ENCODE measurements at places on chromosomes 3 and 15.

GRCh38 chr3:197524128-197524527 is 31.6 kb downstream of the BDH1 start:
- DNase-seq, result no peak

DNA sequence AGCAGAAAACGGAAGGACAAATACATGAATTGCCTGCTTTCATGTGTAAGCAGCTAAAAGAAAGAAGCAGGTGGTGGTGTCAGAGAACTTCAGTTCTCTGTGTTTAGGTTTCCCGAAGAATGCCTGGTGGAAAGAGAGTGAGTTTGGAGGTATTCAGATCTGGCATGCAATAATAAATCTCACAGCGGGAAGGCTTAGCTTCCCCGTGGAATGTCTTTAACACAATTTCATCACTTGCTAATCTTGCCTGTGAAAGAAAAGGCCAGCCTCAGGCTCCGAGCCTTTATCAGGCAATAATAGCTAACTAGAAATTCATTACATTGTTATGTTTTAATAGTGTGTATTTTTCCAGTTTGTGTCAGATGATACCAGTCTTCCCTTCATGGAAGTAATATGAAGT is 220.3 kb downstream of the PDZRN3 start:
- DNase-seq, result peak; percentile 47

DNA sequence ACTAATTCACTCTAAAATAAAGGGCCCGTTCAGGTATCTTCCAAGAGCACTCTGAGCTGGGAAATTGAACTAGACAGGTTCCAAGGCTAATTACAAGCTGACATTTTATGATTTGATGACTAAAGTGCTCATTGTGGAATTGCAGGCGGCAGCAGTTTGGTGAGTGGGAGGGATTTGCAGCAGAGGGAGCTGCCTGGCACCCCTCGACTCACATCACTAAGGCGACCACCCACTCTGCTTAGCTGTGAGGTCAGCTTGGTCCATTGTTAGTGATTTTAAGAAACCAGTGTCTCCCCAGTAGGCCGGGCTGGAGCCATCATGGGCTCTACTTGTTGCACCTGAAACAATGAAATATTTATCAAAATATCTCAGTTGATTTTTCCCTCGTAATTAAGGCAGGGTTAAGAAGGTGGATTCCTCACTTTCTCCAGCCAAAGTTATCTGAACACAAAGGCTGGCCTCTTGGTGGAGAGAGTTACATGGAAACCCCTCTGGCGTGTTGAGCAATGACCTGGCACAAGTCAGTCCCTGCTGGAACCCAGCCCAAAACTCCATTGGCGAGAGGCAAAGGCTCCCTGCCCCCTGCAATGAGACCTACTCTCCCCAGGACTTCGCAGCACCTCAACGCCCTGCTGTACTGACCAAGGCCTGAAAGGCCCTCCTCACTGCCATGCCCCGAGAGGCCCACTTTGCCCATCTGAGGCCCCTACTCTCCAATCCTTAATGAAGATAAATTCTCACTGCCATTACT is 65.0 kb upstream of the ATP2B2 start:
- no peak for DNase-seq

DNA sequence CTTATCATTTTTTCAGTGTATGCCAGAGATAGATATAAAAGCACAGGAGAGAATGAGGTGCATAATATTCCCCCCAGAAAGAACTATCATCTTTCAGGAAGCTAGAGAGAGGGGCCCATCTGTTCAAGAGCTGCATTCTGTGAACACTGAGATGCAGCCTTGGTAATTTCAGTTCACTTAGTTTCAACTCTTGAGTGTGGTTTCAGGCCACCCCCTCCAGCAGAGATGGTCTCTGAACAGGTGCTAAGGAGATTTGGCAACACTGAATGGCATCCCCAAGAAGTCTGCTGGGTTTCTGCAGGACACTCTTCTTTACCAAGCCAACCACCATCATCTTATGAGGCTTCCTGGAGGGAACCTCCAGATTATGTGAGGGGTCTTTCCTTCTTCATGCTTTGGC is 30.4 kb upstream of the LIMD1 start:
- DNase-seq, result no peak

DNA sequence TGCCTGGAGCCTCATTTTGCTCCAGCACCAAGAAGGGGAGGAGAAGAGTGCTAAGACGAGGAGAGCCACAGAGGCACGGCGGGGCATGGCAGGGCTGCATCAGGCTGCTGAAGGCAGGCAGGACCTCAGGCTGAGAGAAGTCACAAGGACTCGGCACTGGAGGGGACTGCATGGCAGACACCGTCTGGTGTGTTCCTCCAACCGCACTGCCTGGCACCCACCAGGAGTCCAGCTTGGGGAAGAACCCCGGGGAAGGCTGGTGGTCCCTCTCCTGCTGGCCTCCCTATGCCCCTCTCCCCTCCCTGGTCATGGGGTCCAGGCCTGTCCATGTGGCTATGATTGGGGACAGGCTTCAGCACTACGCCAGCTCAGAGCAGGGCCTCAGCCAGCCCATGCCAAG is 153.2 kb upstream of the MEF2A start:
- DNase-seq, result no peak

DNA sequence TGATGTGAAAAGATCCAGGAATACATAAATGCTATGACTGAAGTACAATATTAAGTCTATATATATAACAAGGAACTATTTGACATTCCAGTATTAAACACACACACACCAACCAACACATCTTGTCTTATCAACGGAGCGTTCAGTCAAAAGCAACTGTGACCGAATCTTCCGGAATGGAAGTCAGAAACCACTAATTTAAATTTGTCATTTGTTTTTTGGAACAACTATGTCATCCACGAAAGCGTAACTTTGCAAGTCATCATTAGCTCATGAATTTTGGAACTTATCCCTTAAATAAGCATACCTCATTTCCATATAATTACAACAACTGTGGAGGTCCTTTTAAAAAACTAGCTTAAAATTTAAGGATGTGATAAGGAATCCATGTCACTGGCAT is 5.0 kb downstream of the ZNF385D start:
- DNase-seq, result no peak

DNA sequence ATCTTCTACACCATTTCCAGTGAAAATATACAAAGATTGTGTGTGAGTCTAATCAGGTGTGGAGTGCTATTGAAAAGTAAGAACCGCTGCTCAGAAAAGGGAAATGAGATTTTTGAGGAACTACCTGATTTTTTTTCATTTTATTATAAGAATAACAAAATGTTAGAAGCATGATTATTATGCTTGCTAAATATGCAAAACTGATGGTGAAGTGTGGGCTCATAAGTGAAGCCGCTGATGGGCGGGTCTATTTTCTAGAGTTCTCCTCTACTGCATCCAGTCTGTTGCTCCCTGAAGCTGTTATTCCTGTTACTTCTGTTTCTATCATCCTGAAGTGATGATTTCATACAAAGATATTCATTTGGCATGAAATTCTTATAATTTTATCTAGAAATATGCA is 612.0 kb downstream of the CADM2 start:
- DNase-seq, result no peak

DNA sequence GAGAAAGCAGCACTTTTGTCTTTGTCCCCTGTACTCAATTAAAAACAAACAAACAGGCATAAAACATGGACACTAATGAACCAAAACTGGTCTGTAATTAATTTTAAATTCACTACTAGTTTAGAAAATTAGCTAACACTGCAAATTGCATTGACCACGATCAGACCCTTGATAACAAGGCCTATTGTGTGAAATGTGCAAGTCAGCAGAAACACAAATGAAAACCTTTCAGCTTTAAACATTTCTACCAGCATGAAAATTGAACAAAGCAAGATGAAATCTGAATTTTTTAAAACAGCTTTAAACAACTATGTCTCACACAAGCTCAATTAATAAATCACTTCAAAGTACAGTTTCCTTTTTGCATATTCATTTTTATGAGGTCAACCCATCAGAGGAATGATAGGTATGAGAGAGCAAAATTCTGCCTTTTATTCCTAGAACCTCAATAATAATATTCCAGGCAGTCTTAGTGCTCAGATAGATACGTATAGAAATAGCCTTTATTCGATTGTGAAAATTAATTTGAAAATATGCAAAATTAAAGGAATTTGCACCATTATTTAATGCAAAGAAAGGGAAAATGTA is 27.0 kb upstream of the CHMP2B start:
- DNase-seq, result no peak

GRCh38 chr3:62500556-62501288 is 127.4 kb upstream of the FEZF2 start:
- no peak for DNase-seq

DNA sequence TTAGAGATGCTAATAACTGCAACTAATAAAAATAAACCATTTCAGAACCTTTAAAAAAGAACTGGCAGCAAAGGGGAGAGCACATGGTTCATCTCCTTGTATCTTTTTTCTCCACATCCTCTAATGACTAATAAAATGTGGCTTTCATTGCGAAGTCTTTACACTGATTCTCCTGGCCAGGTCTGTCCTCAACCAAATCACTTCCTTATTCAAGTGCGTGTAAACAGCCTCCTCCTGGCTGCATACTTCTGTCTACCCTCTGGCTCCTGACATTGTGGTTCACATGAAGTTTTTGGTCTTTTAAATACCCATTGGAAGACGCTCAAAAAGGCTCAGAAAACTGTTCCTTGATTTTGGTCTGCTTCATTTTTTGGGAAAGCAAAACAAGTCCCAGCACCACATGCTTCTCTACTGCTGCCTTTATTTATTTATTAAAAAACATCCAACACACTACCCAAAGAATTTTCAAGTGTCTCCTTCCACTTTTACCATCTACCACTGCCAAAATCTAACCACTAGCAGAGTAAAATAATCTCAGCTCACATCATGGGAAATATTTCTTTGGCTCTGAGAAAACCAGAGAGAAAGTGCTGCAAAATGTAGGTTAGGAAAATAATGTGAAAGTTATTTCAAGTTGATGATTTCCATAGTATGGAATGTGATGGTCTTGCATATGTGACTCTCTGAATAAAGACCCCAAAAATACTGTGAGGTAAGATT is 85.1 kb downstream of the EFL1 start:
- DNase-seq, result peak; percentile 86

DNA sequence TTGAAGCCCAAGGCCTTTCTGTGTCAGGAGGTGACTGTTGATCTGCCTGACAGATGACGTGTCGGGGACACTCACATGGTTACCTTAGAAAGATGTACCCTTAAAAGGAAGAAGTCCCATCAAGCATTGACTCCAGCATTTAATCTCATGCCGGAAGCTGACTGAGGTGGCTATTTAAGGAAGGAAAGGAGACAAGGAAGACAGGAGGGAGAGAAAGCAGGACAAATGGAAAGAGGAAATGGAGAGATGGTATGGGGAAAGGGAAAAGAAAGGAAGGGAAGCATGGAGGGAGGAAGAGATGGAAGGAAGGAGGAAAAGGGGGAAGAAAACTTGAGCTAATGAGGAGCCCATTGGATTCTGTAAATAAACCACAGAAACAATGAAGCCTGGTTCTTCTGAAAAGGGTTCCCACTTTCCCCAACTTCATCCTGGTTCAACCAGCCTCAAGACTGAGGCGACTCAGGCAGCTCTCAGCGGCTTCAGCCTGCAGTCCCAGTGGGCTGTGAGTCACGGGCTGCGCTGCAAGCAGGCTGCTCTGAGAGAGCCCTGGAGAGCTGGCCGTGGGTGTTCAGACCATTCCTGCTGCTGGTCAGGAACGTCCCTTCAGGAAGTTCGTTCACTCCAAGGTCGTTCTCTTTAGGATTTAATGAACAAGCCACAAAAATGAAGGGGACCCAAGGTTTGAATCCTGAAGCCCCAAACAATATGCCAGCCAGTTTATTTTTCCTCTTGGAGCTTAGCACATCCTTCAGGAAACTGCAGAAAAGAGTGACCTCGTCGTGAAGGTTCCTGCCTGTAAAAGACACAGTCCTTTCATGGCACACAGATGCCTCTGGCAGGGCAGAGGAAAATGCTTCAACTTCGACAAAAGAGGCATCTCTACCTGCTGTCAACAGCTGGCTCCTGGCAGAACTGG is 69.6 kb upstream of the THBS1 start:
- DNase-seq, result peak; percentile 89

- no peak for DNase-seq
Measured at GRCh38 chr3:114005481-114005880, 50.8 kb downstream of the CCDC191 start.

DNA sequence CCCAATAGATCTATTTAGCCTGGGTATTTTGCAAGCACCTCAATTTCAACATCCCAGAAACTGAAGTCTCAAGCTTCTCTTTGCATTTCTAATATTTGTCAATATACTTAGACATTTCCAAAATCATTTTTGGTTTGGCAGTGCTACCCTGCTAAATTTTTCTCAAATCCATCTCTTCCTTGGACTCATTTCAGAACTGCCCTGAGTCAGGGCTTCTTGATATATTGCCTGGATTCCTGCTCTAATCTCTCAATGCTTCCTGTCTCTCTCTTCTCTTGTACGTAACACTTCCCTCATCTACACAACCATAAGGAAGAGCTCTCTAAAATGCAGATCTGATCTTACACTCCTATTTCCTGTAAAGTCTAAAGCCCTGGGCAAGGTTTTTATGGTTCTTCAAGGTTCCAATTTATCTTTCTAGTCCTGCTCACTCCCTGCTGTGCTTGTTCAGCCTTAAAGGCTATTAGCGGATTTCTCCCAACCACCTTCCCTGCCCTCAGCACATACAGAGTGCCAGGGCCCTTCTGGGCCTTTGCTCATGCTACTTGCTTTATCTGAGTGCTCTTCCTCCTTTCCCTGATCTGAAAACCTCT is 53.0 kb upstream of the MME start:
- DNase-seq, result peak; percentile 95

DNA sequence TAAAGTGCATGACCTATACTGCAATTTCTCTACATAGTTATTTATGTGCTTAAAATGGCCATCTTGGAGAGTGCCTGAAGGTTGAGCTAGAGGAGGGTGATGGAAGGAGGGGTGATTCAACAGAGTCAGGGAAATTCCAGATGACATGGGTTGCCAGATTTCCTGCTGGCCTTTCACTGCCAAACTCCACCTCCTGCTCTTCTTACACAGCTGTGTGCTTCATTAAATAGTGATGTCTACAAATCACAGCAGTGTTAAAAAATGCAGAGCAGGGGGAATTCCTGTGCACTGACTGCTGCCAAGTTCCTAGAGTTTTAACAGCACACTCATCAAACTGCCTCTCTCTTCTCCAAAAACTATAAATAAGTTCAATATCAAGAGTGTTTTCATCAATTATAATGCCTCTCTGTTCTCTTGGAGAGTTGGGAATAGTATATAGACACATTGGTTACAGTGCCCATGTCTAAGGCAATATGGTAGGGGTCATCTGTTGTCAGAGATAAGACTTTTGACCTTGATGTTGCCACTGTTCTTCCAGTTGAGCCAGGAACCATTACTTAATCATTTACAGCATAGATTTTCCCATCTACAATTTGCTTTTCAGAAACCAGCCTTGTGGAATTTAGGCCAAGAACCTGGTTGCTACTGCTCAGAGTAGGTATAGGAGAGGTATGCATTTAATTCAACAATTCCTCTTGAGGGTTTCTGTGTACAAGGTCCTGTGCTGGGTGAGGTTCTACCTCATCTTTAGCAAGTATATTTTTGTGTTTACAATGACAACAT is 79.6 kb downstream of the TP63 start:
- peak; percentile 99 for DNase-seq
